ENCODE measurements at places on chromosomes 11 and 22.
A peak's percentile ranks its signal among the peaks of the same experiment; 100 is the strongest.

DNA sequence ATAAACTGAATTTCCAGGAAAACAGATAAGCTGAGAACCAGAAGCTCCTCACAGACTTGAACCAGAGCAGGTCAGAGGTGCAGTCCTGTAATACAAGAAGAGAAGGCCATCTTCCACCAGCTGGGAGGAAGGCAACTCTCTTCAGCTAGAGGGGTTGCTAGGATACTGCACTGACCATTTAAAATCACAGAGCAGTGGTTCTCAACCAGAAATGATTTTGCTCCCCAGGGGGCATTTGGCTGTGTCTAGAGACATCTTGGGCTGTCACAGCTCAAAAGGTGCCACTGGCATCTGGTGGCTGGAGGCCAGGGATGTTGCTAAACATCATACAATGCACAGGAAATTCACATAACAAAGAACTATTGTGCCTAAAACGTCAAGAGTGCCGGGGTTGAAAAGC, 17.2 kb downstream of the OPCML start:
- DNase-seq: no peak

DNA sequence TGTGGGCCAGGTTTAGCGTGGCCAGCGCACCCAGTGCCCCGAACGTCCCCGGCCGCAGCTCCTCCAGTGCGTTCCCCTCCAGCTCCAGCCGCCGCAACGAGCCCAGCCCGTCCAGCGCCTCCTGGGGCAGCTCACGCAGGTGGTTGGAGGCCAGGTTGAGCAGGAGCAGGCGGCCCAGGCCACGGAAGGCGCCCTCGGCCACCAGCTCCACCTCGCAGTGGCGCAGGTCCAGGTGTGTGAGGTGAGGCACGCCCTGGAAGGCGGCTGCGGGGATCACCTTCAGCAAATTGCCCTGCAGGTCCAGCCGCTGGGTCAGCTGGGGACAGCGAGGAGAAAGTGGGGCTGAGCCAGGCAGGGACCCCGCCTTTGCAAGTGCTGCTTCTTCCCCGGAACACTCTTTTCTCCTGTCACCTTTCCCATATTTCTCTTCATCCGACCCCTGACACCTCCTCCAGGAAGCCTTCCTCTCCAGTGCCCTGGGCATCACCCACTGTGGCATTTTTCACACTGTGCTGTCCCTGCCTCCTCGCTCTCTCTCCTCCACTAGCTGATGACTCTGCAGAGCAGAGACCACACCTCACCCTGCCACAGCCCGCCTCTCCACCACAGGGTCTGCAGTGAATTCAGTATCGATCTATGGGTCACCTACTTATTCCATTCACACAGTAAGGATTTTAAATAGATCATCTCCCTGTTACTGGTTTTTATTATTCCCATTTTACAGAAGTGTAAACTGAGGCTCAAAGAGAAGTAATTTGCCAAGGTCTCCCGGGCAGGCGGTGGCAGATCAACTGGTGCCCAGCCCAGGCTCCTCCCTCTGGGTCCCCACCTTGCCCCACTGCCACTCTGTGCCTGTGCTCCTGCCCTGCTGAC, 1.9 kb downstream of the CHADL start:
- DNase-seq: no peak

DNA sequence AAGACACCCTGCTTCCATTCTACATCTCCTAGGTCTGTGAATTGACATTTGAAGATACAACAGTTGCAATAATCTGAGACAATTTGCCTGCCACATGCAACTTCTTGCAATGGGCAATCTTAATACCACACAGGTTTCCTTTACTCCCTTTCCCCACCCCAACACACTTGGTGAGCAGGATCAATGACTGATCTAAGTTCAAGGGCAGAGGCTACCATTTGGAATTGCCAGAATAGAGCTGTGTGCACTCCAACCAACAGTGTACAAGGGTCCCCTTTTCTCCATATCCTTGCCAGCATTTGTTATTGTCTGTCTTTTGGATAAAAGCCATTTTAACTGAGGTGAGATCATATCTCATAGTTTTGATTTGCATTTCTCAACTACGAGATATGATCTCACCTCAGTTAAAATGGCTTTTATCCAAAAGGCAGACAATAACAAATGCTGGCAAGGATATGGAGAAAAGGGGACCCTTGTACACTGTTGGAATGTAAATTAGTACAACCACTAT, 2.9 kb upstream of the NNMT start:
- peak; percentile 40 for DNase-seq

DNA sequence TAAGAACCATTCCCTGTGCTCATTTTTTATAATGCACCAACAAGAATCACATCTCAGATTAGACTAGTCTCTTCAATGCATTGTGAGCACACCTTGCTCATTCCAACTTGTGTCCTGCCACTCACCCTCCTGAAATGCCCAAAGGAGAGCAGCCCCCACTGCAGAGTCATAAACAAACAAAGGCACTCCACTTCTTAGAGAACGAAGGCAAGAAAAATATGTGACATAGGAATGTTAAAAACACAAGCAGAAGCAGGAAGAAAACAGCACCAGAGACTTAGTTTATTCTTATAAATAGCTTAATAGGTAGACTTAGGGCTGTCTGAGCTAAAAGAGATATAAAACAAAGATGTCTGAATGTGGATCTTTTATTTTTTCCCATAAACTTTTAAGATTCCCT, 57.2 kb downstream of the GUCY1A2 start:
- no peak for DNase-seq

DNA sequence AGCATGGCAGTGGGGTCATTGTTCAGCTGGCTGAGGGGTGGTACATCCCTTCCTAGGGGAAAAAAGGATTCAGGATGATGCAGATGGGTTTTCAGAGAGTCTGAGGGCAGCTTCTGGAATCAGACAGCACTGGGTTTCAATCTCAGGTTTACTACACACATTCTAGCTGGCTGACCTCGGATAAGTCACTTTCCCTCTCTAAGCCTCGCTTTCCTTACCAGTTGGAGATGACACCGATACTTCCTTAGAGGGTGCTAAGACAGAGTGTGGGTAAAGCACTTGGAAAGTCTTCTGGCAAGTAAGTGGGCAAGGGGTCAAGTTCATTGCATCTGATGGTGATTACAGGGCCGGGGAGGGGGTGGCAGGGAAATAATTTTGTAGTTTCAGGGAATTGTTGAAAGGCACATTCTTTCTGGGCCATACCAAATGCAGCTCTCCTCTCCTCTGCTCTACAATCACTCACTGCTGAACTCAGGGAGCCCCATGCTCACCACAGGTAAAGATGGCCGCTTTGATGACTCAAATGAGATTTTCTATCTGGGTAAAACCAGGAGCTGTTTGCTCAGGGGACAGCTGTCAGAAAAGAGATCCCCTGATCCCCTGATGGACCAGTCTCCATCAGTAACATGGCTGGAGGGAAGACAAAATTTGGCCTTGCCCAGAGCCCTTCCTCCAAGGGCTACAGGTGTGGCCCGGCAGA, 6.5 kb upstream of the MIAT start:
- no peak for DNase-seq

- no peak for DNase-seq
Observed at GRCh38 chr22:49253656-49254055, 574.0 kb downstream of the BRD1 start.

- no peak for DNase-seq
Observed at GRCh38 chr11:27388001-27388400, 25.0 kb upstream of the CCDC34 start.
